ENCODE measurements at places on chromosomes 5 and 9.

DNA sequence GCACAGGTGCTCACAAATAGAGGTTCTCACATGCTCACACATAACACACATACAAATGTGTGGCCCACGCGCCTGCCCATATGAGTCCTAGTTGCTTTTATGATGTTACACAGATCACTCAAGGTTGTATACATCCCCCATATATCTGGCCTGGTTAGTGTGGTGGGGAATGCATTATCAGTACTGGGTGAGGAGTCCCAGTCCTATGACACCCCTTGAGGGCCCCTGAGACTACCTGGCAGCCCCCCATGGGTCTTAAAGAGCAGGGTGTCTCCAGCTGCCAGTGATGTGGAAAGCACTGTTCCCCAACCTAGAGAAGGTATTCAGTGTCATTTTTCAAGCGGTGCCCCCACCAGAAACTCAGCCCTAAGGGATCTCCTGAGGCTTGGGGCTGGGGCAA, 2.8 kb upstream of the HAND1 start:
- DNase-seq, result no peak

- DNase-seq, result no peak
Observed at GRCh38 chr5:18720002-18720401, 1085.7 kb downstream of the TAF11L14 start.

- no peak for DNase-seq
Observed at GRCh38 chr5:179375831-179376365, 30.6 kb upstream of the ADAMTS2 start.

GRCh38 chr9:105178076-105178475, 66.4 kb upstream of the SLC44A1 start:
- no peak for DNase-seq

GRCh38 chr9:133980864-133981588, 11.1 kb downstream of the VAV2 start:
- no peak for DNase-seq

GRCh38 chr5:68086857-68087256, 128.7 kb upstream of the PIK3R1 start:
- no peak for DNase-seq

GRCh38 chr5:206406-206805, 11.5 kb downstream of the CCDC127 start:
- no peak for DNase-seq

GRCh38 chr9:3760031-3760430, 234.2 kb upstream of the RFX3 start:
- DNase-seq, result no peak

GRCh38 chr5:2190549-2190948, 307.8 kb upstream of the IRX4 start:
- DNase-seq, result no peak

- DNase-seq, result no peak
Observed at GRCh38 chr5:171773106-171773505, 12.5 kb upstream of the SMIM23 start.

- DNase-seq, result no peak
Observed at GRCh38 chr5:86532429-86532828, 85.3 kb upstream of the COX7C start.
